GM06990 (cell line): ENCODE measurements at places on chromosomes 7 and 10.

GRCh38 chr10:79274279-79275104 lies 72.8 kb upstream of the PPIF start:
- no peak for DNase-seq

DNA sequence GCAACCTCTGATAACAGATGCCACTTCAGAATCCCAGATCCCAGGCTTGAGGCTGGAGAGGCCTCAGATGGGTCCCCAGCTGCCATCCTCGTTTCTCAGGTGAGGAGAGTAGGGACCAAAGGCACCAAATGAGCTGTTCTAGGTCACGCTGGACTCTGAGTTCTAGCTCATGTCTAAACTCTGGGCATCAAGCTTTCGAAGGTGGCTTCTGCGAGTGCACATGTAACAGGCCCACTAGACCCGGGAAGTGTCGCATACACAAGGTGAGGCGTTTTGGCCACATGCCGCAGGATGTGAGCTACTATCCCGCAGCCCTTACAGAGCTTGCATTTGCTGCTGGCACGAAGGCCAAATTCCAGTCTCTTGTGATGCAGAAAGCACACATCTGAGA lies 355.1 kb upstream of the SHH start:
- DNase-seq: no peak

DNA sequence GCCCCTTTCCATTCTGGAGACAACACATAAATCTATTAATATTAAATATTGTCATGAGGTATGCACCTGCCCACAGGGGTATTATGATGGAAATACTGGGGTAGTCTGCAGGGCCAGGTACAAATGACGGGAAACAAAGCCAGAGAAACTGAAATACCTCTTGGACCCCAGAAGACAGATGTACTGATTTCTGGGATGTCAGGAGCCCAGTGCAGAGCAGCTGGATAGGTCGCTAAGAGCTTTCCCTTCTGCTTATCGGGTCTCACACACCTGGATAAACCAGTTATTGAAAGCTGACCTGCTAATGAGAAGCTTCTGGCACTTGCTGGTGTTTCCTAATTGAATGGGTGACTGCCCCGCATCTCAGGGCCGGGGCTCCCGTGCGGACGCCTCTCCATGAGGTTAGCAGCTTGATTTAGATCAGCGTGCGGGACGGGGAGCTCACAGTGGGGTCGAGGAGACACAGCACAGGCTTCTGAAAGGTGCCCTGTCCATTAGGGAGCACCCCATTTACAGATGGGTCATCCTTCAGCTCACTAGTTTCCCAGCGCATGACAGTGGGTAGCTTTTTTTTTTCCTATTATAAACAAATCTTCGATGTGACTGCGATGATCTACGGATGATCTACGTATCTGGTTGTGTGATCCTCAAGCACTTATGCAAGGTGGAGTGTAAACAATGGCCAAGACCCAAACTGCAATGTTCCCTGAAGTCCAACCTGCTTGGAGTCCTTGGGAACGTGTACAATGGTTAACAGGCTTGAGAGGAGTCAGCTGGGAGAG lies 1.5 kb upstream of the INSIG1 start:
- DNase-seq: no peak

DNA sequence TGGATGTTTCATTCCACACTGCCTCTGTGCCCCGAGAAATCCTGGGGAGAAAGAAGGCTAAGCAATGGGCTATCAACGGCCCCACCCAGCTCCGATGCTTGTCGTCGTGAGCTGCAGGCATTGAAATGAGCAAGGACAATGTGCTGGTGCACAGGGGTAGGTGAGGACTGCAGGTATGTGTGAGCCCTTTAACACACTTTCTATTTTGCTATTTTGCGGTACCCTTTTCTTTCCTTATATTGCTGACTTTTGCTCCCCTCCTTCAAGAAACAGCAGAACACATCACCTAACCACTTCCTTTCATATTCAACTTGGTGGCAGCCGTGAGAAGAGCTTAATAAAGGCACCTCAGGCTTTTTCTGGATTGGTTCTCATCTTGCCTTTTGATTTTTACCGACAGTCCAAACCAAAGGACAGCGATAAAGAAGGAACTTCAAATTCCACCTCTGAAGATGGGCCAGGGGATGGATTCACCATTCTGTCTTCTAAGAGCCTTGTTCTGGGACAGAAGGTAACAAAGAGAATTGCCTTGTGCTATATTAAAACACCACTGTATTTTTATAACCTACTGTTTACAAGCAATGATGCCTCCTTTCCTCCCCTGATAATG lies 39.2 kb downstream of the AIFM2 start:
- DNase-seq: no peak

DNA sequence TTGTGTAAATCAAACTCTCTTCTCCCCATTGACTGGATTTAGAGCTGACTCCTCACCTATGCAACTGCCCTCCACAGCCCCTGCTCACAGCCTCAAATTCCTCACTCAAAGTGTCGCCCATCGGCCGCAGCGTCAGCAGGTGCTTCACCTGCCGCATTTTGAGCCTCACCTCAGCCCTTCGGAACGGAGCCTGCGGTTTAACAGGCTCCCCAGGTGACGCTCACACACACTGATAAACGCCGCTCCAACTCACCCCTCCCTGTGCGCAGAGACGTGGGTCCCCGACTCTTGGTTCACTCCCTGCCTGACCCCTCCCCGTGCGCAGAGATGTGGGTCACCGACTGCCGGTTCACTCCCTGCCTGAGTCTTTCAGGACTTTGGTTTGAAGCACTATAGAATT lies 57.1 kb downstream of the CARD11 start:
- no peak for DNase-seq

GRCh38 chr7:77433901-77434300 lies 17.8 kb upstream of the GSAP start:
- DNase-seq: no peak

DNA sequence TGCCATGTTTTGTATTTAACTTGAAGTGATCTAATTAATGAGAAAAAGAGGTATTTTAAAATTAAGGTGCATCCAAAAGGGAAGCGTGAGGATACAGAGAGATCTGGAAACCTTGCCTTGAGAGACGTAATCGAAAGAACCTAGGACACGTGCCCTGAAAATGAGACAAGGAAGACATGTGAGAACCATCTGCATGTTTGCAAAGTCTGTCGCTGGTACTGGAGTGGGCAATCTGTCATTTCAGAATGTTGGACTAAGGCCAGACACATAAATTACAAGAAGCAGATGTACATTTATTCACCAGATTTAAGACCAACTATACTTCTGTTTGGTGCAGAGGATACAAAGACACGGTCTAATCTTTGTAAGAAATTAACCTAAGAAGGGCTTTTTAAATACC lies 9.2 kb downstream of the AGR2 start:
- no peak for DNase-seq

GRCh38 chr10:84337199-84337598 lies 8.8 kb downstream of the CCSER2 start:
- DNase-seq: no peak

DNA sequence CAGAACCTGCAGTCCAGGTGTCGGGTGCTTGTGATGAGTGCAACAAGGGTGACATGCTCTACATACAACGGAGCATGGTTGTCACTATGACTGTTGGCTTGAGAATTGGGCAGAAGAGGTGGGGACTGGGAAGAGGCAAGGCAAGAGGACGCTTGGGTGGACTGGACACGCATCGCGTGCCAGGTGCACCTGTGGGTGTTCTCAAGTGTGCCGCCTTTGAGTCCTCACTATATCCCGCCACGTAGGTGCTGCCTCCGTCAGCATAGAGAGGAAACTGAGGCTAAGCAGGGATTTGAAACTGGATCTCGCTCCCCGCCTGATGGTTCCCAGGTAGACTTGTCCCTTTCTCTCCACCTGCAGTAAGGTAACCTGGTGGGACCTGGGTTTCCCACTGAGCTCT lies 27.2 kb downstream of the CDH23 start:
- no peak for DNase-seq

GRCh38 chr10:21494191-21495001 lies 31.1 kb downstream of the SKIDA1 start:
- peak; percentile 48 for DNase-seq

GRCh38 chr7:562374-562675 lies 42.7 kb upstream of the PDGFA start:
- no peak for DNase-seq

- peak; percentile 31 for DNase-seq
Measured at GRCh38 chr10:121910673-121911420, 17.0 kb downstream of the ATE1 start.

DNA sequence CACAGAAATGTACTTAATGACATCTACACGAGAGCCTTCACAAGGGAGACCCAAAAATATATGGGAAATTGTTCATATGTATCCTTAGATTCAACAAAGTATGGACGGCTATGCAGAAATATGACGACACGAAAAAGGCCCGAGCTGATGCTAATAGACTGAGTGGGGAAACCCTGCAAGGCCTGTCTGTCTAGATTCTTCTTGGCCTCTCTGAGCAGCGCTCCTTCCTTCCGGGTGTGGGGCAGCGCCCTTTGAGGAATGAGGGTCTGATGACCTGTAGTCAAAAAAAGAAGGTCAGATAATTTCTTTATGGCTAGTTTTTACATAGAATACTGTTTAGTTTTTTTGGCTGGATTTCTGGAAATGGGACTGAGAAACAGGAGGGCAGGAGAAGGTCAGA lies 192.8 kb upstream of the AKR1E2 start:
- no peak for DNase-seq
